Activated CD4-positive, CD25-positive, alpha-beta regulatory T cell (primary cell): ENCODE measurements at places on chromosomes 7 and 10.

DNA sequence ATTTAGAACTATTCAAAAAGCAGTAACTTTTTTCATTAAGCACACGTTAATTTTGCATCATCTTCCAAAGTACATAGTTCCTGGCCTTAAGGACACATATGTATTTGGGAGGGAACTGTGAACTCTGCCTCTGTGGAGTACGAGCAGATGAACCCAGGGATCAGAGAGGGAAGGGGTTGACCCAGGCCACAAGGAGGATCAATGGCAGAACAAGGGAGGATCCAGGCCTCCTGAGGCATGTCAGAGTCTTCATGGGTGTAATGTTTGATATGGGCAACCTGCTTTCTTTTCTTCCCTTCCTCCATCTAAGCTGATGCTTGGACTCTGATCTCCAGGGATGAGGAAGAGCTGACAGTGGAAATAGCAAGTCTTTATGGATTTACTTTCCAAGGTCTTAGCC lies 164.0 kb downstream of the SH2D4B start:
- DNase-seq = no peak

DNA sequence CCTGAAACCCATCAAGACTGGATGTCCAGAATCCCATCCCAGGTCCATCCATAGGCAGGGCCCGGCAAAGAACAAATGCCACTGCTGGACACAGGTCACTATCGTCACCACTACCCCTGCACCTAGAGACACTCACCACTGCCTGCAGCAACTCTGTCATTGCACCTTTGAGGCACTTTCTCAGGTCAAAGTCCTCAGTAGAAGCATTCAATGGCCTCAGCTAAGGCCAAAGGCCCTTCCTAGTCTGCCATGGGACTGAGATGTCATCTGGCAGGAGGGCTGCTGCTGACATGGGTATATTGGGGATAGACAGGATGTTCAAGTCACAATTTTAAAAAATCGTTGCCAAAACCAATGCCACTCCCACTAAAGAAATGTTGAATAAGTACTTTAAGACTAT lies 58.7 kb downstream of the GPAM start:
- DNase-seq = no peak

GRCh38 chr7:157832421-157832820 lies 495.6 kb downstream of the DNAJB6 start:
- no peak for DNase-seq

DNA sequence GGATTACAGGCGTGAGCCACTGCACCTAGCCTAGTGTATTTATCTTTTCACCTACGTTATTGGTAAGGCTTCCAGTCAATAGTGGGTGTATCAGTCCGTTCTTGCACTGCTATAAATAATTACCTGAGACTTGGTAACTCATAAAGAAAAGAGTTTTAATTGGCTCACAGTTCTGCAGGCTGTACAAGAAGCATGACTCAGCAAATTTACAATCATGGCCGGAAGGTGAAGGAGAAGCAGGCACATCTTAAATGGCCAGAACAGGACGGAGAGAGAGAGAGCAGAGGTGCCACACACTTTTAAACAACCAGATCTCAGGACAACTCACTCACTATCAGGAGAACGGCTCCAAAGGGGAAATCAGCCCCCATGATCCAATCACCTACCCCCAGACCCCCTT lies 873.3 kb upstream of the AUTS2 start:
- DNase-seq = no peak

- DNase-seq = no peak
Measured at GRCh38 chr7:98515201-98515600, 101.9 kb upstream of the NPTX2 start.

DNA sequence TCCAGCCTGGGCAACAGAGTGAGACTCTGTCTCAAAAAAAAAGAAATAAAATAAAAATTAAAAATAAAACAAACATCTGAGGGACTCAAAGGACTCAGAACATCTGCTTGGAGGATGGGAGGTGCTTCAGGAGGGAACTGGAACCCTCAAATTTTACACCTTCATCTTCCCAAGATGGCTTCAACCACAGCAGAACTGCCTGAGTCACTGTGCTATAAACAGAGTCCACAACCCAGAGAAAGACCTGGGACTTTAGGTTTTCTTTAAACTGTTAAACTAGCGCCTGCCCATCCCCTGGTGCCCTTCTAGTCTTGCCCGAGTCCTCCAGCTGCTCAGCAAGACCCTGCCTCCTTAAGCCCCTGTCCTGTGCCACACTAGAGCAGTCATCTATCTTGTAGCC lies 40.8 kb downstream of the RGS10 start:
- no peak for DNase-seq

- DNase-seq = no peak
Measured at GRCh38 chr7:74554178-74554577, 100.5 kb downstream of the GTF2IRD1 start.

GRCh38 chr7:150399421-150400007 lies 20.4 kb downstream of the ZNF775 start:
- DNase-seq = no peak
